Breast epithelium (tissue), 4 donors: ENCODE measurements at places on chromosomes 2 and 18.

- DNase-seq = no peak
- no peaks in the 10 kb centered on the region for H3K4me1 ChIP-seq
- no peak overlapping the region for H3K27ac ChIP-seq
- H3K36me3 ChIP-seq = no peaks in the 10 kb centered on the region
- no peak overlapping the region for H3K4me3 ChIP-seq
- no peaks in the 10 kb centered on the region for H3K27me3 ChIP-seq
These were observed 415.9 kb downstream of the NBAS start for GRCh38 chr2:15145046-15145817.

DNA sequence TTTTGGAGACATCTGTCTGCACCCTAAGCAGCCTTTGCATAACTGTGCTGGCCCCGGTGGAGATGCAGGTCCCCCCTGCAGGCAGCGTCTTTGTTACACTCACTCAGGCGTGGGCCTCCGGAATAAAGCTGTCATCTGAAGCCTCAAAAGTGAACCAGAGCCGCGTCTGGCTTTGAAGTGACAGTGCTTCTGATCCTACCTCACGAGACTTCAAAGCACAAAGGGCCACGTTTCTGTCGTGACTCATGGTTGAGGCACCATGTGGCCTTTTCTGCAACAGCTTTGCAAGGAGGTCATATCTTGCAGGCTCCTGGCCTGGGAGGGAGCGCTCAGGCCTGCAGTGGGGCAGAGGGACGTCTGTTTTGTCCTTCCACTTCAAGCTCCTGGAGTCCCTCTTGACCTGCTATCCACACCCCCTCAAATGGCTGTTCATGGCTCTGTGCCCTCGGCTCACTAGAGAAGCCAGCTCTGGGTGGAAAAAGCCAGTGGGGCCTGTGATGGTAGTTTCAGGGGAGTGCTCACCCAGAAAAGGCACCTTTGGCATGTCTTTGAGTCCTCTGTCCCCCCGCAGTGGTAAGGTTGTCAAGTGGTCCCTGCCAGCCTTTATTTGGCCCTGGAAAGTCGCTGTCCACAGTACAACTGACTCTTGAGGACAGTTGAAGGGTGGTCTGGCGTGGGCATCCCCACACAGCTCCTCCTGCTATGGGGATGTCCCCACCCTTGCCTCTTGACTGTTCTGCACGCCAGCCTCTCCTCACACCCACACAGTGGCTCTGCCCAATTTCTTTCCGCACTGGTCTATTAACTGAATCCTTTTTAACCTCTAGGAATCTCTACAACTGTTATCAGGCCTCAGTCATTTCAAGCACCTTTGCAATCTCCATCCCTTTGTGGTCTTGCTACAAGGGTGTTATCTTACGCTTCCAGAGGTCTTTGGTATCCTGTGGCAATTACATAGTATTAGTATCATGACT lies 19.3 kb downstream of the GPR55 start:
- no peaks in the 10 kb centered on the region for H3K36me3 ChIP-seq
- H3K27me3 ChIP-seq = no peaks in the 10 kb centered on the region
- no peak overlapping the region for H3K4me3 ChIP-seq
- no peak overlapping the region for H3K27ac ChIP-seq

- H3K36me3 ChIP-seq = no peaks in the 10 kb centered on the region
- no peak for DNase-seq
- H3K27ac ChIP-seq = no peak overlapping the region
- H3K4me3 ChIP-seq = no peak overlapping the region
- H3K27me3 ChIP-seq = no peaks in the 10 kb centered on the region
These were observed 64.2 kb downstream of the NPAS2 start for GRCh38 chr2:100884145-100884621.

DNA sequence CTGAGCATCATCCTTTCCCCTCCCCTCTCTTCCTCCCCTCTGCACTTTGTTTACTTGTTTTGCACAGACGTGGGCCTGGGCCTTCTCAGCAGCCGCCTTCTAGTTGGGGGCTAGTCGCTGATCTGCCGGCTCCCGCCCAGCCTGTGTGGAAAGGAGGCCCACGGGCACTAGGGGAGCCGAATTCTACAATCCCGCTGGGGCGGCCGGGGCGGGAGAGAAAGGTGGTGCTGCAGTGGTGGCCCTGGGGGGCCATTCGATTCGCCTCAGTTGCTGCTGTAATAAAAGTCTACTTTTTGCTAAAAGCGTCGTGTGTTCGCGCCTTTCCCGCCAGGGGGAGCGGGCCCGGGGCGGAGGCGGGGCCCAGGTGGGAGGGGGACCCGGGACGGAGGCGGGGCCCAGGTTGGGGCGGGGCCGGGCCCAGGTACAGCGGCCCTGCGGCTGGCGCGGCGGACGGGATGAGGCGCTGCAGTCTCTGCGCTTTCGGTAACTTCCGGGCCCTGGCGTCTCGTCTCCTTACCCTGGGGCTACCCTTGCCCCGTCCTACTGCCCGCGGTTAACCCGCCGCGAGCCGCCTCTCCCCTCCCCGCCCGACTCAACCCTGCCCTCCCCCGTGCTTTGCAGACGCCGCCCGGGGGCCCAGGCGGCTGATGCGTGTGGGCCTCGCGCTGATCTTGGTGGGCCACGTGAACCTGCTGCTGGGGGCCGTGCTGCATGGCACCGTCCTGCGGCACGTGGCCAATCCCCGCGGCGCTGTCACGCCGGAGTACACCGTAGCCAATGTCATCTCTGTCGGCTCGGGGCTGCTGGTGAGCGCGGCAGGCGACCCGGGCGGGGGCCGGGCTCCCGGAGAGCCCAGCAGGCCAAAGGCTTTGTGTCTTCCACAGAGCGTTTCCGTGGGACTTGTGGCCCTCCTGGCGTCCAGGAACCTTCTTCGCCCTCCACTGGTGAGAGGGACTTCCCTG lies at the start of gene KRTCAP3:
KRTCAP3 (plus strand) TSS at position 424 of the 962 bp plus-strand sequence; CDS start at position 456, 32 bp downstream.
- H3K27ac ChIP-seq = peak within 1 kb of the TSS; percentile 76
- no peaks in the 10 kb centered on the region for H3K27me3 ChIP-seq
- peak; percentile 72 for DNase-seq
- H3K36me3 ChIP-seq = no peaks in the 10 kb centered on the region

DNA sequence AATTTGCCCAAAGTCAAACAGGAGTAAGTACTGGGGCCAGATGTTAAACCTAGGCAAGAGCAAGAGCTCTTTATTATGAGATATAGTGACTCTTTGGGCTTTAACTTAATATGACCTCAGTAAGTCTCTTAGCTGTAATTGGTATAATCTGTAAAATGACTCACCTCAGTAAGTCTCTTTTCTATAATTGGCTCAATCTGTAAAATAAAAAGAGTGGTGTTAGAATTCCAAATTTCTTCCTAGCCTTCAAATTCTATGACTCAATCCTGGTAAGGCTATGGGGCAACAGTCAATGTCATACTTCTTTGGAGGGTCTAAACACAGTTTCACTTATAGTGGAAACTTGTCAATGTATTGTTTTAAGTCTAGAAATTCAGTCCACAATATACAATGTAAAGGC lies 1608.9 kb upstream of the PIK3C3 start:
- no peak overlapping the region for H3K27ac ChIP-seq
- no peak overlapping the region for H3K4me3 ChIP-seq
- H3K27me3 ChIP-seq = no peaks in the 10 kb centered on the region
- H3K36me3 ChIP-seq = no peaks in the 10 kb centered on the region

- H3K27me3 ChIP-seq = no peaks in the 10 kb centered on the region
- H3K4me3 ChIP-seq = no peak overlapping the region
- H3K36me3 ChIP-seq = no peaks in the 10 kb centered on the region
These were observed 89.8 kb upstream of the MBOAT2 start for GRCh38 chr2:9093324-9093723.

- H3K4me3 ChIP-seq = no peak overlapping the region
- no peak for DNase-seq
- H3K36me3 ChIP-seq = no peaks in the 10 kb centered on the region
- no peaks in the 10 kb centered on the region for H3K27me3 ChIP-seq
These were observed 7.3 kb upstream of the ZAP70 start for GRCh38 chr2:97706112-97706511.

DNA sequence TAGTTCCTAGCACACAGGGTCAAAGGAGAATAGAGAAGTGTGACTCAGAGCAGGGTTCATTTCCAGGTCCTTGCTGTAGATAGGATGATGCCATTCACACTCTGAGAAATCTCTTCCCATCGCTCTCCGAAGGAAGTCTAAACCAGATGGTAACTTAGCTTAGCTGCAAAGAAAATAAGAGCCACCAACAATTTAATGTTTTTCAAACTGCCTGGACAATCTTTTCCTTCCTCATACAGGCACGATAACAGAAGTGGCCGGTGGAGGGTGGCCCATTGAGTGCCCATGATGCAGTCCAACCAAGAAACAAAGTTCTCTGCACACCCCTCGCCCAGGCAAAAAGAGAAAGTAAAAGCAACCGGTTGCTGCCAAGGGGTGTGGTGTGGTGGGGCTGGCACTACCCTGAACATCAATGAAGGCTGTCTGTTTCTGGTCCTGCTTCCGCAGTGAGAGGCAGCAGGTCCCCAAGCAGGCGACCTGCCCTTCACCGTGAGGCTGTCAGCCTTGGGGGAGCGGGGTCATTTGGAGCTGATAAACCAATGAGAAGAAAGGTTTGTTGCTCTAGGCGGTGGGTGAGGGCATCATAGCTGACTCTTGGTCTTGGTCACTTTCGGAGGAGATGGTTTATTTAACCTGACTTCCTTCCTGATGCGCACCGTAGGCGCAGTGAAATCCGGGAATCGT lies 105.6 kb upstream of the CD302 start:
- H3K4me3 ChIP-seq = peak overlapping the region; percentile 64
- no peaks in the 10 kb centered on the region for H3K27me3 ChIP-seq
- peak overlapping the region; percentile 84 for H3K27ac ChIP-seq
- no peaks in the 10 kb centered on the region for H3K36me3 ChIP-seq

GRCh38 chr2:32923109-32923508 lies 23.6 kb upstream of the LTBP1 start:
- no peaks in the 10 kb centered on the region for H3K27me3 ChIP-seq
- no peaks in the 10 kb centered on the region for H3K36me3 ChIP-seq
- no peak overlapping the region for H3K27ac ChIP-seq
- no peaks in the 10 kb centered on the region for H3K4me1 ChIP-seq
- no peak for DNase-seq

- no peaks in the 10 kb centered on the region for H3K36me3 ChIP-seq
- DNase-seq = no peak
- no peaks in the 10 kb centered on the region for H3K27me3 ChIP-seq
- H3K4me1 ChIP-seq = no peaks in the 10 kb centered on the region
These were observed 56.8 kb downstream of the INPP5D start for GRCh38 chr2:233116946-233117345.

- no peak overlapping the region for H3K27ac ChIP-seq
- DNase-seq = no peak
- no peaks in the 10 kb centered on the region for H3K27me3 ChIP-seq
- H3K4me1 ChIP-seq = no peaks in the 10 kb centered on the region
These were observed 103.8 kb downstream of the EPHA4 start for GRCh38 chr2:221468317-221468716.

GRCh38 chr2:191556463-191556862 lies 121.5 kb upstream of the NABP1 start:
- no peak overlapping the region for H3K4me3 ChIP-seq
- no peaks in the 10 kb centered on the region for H3K36me3 ChIP-seq

DNA sequence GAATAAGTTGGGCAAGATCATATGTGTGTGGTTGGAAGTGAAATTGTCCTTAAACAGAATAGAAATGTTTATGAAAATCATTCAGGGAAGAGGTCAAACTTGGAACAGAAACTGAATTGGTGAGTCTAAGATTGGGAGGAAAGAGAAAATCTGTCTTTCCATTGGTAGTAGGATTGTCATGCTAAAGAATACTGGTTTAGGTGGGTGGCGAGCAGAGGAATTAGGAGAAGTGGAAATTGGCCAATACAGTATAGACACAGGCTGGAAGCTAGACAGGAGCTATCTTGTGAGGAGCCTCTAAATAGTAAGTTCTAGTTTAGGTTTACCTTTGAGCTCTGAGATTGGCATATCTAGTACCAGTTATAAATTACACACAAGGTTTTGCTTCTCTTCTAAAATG lies 80.9 kb upstream of the KYNU start:
- H3K27ac ChIP-seq = no peak overlapping the region
- H3K4me1 ChIP-seq = no peaks in the 10 kb centered on the region
- DNase-seq = no peak
- H3K27me3 ChIP-seq = no peaks in the 10 kb centered on the region
- no peak overlapping the region for H3K4me3 ChIP-seq
- H3K36me3 ChIP-seq = no peaks in the 10 kb centered on the region

- H3K4me3 ChIP-seq = no peak overlapping the region
- no peaks in the 10 kb centered on the region for H3K36me3 ChIP-seq
- no peak for DNase-seq
These were observed 13.8 kb downstream of the NRXN1 start for GRCh38 chr2:51018145-51018544.

- H3K27me3 ChIP-seq = no peaks in the 10 kb centered on the region
- no peaks in the 10 kb centered on the region for H3K36me3 ChIP-seq
- no peak for DNase-seq
- no peak overlapping the region for H3K4me3 ChIP-seq
- H3K4me1 ChIP-seq = no peaks in the 10 kb centered on the region
These were observed 155.0 kb upstream of the SLC8A1 start for GRCh38 chr2:40606862-40607261.

DNA sequence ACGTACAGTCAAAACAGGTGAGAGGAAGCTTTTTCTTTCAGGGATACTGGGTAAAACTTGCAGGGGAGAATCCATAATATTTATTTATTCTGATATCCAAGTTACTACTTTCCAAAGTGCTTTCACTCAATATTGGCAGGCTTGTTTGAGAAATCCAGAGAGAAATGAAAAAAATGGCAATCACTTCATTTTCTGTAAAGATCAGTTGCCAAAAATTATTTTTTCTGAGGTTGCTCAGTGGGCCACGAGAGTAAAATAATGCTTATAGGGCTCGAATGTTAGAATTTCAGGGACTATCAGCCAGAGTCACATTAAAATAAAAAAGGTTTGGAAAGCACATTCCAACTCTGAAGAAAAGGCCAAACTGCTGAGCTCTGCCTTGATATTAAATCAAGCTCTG lies 324.6 kb upstream of the RND3 start:
- no peaks in the 10 kb centered on the region for H3K4me1 ChIP-seq
- H3K27ac ChIP-seq = no peak overlapping the region
- H3K27me3 ChIP-seq = no peaks in the 10 kb centered on the region
- no peak for DNase-seq
- H3K4me3 ChIP-seq = no peak overlapping the region

DNA sequence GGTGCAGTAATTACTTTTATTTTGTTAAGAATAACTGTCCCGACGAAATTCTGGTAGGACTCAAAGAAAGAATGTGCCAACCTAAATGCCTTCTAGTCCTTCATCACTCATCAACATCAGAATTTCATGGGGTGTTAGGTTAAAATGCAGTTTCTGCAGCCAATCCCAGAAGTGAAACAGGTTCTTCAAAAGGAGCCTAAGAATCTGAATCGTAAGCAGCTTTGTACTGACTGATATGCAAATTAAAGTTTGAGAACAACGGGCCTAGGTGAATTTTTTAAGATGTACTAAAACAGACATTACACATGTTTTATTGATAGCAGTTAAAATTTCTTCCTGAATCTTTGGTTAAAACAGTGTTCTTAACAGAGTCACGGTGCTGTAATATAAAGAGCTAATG lies 140.3 kb upstream of the ZC3H15 start:
- no peak for DNase-seq
- no peak overlapping the region for H3K27ac ChIP-seq
- no peaks in the 10 kb centered on the region for H3K36me3 ChIP-seq
- H3K4me3 ChIP-seq = no peak overlapping the region
- no peaks in the 10 kb centered on the region for H3K4me1 ChIP-seq

- no peaks in the 10 kb centered on the region for H3K36me3 ChIP-seq
- no peaks in the 10 kb centered on the region for H3K27me3 ChIP-seq
- no peak overlapping the region for H3K27ac ChIP-seq
These were observed 408.9 kb downstream of the PLCL1 start for GRCh38 chr2:198213253-198213652.

GRCh38 chr2:159064446-159065301 lies 96.2 kb downstream of the TANC1 start:
- H3K4me1 ChIP-seq = no peaks in the 10 kb centered on the region
- H3K36me3 ChIP-seq = no peaks in the 10 kb centered on the region
- H3K27me3 ChIP-seq = no peaks in the 10 kb centered on the region
- peak overlapping the region; percentile 73 for H3K27ac ChIP-seq
- no peak for DNase-seq
- no peak overlapping the region for H3K4me3 ChIP-seq
